Activated T-helper 1 cell treated with anti-CD3 and anti-CD28 coated beads, Interleukin-2, amount 50 U/mL, for 16 hours (primary cell): ENCODE measurements at places on chromosomes 12 and 14.

GRCh38 chr14:92549859-92550230, 36.3 kb downstream of the RIN3 start:
- no peak for DNase-seq

DNA sequence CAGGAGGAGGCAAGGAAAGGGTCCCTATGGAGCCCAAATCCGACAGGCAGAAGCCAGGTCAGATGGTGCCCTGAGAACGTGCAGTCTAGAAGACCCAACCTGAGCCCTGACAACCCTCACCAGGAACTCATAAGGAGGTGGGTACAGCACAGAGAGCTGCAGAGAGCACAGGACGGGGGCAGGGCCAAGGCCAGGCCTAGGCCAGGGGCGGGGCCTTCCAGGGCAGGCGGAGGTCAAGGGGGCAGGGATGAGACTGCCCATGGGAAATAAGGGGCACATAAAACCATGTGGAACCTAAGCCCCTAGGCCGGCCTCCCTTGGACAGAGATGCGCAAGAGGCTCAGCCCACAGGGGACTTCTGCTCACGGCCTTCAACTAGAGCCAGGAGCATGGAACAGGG, 45.1 kb downstream of the SSH1 start:
- DNase-seq = no peak

DNA sequence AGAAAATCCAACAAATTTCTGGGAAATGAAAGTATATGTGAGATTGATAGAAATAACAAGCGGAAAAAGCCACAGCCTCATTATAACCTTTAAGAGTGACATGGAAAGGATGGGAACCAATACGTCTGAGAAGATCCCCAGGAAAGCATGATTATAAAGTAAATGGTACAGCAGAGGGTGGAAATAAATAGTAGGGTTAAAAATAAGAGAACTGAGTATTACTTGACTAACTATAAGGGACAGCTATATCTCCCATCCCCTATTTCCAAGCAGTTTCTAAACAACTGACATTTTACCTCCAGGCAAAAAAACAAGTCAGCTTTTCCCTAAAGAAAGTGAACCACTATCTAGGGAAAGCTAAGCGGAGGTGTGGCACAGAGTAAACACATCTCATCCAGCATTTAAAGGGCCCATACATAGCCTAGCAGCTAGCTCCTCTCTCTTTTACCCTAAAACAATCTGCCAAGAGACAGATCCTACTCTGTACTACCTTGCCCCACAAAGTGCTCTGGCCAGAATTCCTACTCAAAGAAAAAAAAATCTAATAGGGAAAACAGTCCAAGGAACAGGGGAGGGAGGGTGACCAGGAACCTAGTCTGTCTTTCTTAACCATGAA, 11.2 kb downstream of the OSBPL8 start:
- DNase-seq = no peak

GRCh38 chr12:114163771-114164170, 197.6 kb upstream of the RBM19 start:
- no peak for DNase-seq

- no peak for DNase-seq
These were observed 80.0 kb downstream of the ATXN2 start for GRCh38 chr12:111519083-111519482.

GRCh38 chr12:116524964-116525379, 34.2 kb upstream of the MAP1LC3B2 start:
- DNase-seq = no peak

- DNase-seq = no peak
These were observed 157.4 kb upstream of the FKBP4 start for GRCh38 chr12:2637371-2637770.

DNA sequence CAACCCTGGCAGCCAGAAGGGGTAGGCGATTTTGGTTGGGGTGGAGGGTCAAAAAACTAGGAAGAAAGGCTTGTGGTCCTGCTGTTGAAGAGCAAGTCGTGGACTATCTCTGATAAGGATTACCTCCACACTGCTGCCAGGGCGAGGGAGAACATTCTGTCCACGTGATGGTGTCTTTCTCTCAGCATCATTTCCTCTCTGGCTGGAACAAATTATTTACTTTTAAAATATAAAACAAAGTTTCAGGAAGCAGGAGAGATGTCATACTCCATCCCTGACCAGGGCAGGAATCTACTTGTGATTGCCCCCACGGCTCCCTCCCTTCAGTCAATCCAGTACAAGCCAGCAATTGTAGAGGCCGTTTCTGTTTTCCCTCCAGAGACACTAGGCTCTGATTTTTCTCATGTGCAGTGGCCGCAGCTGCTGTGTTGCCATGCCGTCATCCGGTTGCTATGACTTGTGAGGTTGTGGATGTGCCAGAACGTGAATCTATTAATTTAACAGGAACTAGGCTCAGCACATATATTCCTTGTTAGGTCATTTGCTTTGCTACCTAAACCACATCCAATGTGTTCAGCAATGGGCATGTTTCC, 61.5 kb upstream of the PTGR2 start:
- DNase-seq = no peak

GRCh38 chr12:67773896-67774295, 125.4 kb downstream of the DYRK2 start:
- no peak for DNase-seq

DNA sequence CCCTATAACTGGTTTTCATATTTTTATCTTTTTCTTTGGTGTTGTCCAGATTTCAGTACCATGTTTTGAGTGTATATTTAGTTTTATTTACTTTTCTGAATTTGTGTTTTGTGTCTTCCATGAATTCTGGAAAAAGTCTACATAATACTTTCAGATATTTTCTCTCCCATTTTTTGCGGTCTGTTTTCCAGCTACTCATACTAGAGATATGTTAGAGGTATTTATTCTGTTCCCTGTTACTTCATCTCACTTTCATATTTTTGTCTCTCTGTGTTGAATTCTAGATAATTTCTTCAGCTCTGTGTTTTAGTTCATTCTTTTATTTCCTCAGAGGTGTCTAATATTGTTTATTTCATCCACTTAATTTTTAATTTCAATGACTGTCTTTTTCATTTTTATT, 74.2 kb downstream of the IFT81 start:
- no peak for DNase-seq

DNA sequence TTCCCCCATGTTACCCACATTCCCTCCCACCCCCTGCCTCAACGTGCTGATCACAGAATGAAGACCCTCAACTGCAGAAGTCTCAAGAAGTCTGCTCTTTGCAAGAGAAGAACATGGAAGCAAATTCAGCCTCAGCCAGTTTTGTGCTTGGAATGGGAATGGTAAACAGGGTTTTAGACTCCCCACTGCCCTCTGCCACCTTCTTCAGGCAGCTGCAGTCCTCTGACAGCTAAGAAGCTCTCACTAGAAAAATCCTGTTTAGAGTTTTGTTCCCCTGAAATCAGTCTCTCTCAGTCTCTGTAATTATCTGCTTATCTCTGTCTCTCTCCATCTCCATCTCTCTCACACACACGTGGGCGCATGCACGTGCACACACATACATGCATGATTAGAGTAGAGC, 85.4 kb downstream of the CRACR2A start:
- DNase-seq = no peak

DNA sequence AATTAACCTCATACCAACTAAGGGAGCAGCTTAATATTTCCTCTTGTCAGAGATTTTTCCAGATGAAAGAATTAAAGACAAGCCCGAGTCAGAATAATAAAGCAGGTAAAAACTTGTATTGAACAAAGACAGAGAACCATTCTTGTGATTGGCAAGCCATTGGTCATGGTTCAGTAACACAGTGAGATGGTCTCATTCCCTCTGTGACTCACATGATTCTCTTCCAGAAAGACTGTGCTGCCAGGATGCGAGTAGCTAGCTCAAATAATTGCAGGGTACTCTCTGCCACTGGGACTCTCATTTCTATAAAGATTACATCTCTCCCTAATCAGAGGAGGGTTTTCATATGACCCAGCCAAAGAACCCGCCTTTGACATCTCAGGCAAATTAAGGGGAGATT, 179.4 kb downstream of the PHLDA1 start:
- DNase-seq = no peak

DNA sequence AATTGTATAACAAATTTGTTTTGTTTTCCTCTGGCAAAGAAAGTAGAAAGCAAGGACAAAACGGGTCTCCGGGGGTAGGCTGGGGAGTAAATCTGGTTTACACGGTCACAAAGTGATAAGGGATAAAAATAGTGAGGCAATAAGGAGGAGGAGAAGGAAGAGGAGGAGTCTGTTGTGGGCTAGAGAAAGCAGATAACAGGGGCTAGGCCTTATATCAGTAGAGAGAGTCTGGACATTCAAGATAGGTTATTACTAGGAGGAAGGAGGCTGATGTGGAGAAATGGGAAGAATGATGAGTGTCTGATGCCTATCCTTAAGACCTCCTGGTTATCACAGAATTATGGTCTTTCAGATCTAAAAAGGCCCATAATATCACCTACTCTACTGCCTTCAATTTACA, 83.2 kb upstream of the SSTR1 start:
- DNase-seq = no peak

DNA sequence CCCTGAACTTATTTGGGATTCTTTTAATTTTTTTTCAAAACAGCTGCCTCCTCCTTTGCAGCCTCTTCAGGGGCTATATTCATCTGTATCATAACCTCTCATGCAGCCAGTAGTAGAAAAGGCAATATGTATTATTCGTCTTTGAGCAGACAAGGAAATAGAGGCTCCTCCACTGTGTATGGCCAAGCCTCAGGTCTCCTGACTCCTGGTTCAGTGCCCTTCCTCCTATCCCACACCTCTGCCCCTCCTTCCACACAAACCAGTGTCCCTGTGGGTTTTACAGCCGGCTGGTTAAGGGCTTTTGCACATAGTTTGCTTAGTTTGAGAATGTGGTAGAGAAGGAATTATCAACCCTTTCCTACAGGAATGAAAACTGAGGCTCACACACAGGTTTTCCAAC, 8.8 kb upstream of the ACVRL1 start:
- no peak for DNase-seq

- no peak for DNase-seq
These were observed 86.1 kb upstream of the DYNC1H1 start for GRCh38 chr14:101878211-101878821.

- no peak for DNase-seq
These were observed 34.0 kb downstream of the APAF1 start for GRCh38 chr12:98678946-98679610.

- no peak for DNase-seq
These were observed 49.9 kb downstream of the PTHLH start for GRCh38 chr12:27922531-27923139.

GRCh38 chr14:96138241-96138640, 66.4 kb upstream of the BDKRB2 start:
- no peak for DNase-seq

DNA sequence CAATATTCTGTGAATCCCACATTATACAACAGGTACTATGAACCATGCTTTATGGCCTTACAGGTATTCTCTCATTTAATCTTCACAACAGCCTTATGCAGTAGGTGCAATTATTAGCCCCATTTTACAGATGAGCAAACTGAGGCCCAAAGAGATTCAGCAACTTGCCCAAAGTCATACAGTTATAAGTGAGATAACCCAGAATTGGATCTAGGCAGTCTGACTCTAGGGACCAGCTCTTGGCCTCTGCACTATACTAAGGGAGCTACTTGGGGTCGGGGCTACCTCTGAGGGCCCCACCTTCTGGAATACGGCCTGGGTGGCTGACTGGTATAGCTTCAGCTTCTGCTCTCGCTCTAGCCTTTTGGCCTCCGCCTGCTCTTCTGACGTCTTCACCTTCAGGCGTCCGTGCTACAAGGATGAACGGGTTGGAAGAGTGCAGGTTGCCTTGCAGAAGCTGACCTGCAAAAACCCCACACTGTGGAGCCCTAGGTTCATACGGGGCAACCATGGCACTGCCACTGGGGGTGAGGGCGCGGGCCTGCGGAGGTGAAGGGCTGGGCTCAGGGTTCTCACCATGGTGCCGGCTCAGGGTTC, 762 bp downstream of the RABGGTA start:
- DNase-seq = no peak

- no peak for DNase-seq
These were observed 53.1 kb upstream of the GNPNAT1 start for GRCh38 chr14:52844262-52845060.

DNA sequence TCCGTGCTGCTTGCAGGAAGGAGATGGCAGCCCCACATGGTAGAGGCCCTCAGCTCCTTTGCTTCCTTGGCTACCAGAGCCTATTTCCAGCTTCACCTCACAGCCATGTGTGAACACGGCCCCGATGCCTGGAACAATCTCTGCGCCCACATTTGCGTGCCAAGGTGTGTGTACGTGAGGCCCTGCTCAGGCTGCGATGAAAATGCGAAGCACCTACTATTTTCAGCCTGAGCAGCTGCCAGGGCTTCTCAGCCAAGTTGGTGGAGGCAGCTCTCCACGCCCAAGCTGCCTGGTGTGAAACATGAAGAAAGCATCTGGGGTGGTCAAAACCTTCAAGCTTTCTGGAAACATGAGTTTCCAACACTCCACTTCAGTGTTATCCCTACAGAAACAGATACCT, 177.8 kb upstream of the EGLN3 start:
- no peak for DNase-seq

- DNase-seq = no peak
These were observed 128.1 kb downstream of the ASCL1 start for GRCh38 chr12:103085541-103085940.

DNA sequence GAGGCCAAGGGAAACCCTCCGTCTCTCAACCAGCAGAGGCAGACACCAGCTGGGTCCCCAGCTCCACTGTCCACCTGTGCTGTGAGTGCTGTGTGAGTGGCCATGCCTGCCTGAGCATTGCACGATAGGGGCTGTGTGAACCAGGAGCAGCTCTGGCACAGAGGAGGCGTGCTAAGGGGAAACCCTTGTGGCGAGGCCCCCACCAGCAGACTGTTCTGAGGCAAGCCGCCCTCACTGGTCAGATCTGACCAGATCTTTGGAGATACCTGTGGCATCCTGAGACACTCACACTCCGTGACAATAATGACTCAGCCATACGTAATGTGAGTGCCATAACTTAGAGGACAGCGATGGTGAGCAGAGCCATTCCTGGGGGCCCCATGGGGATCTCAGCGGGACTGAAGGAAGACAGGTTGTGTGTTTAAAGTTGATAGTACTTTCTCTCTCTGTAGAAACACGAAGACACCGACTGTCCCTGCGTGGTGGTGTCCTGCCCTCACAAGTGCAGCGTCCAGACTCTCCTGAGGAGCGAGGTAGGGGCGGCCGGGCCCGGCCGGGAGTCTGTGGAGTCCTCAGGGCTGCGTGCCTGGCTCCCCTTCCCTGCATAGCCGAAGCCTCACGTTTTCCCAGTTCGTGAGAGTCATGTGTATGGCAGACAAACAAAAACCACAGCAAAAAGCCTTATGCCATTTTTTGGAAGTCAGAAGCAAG, 36.6 kb upstream of the AMN start:
- DNase-seq = no peak

DNA sequence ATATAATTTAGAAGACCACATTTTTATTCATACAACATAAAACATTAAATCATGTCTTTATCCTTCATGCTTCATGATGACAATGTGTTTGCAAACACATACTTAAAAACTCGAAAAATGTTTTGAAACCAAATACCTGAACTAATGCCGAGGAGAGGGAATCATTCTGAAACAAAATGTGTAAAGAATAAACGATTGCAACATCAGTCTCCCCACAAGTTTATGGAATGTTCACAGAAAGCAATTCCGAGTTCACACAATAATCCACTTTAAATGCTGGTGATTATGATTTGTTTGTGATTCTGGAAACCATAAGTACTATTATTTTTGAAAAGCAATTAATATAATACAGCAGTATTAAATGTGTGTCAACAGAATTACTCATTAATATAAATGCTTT, 84.5 kb upstream of the PDZRN4 start:
- no peak for DNase-seq
